Psoas muscle (tissue), 8 donors: ENCODE measurements at places on chromosomes 1 and 21.

DNA sequence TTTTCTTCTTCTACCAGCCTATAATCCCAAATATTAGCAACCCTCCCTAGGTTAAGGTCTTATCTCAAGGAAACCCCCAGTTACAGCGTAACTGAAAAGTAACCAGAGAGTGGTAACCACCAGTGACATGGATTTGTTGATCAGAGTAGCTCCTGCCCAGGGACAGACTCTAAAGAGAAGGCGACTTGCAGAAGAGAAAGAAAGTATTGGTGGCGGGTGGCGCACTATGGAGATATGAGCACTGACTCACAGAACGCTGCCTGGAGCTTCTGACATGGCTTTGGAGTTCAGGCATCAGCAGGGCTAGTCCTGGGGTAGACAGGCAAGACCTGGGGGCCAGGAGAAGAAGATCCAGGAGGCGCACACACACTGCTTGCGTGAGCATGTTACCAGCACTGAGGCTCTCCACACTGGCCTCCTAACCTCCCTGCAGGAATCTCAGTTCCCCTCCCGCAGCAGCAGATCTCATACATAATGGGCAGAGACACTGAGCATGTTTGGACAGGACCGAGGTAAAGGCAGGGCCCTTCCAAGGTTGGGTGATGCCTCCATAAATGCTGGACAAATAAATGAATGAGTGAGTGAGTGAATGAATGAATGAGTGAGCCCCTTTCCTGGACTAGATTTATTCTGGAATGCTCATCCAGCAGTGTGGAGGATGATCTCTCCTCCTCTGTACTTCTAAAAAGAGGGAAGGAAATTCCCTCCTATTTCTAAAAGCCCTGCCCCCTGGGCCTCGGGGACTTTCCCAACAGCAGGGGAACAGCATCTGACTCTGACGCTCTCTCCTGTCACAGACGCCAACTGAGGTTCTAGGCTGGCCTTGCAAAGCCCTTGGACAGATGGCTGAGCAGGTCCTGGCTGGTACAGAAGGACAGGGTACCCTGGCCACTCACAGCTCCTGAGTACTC, 175.5 kb downstream of the CLIC6 start:
- DNase-seq = peak; percentile 78

DNA sequence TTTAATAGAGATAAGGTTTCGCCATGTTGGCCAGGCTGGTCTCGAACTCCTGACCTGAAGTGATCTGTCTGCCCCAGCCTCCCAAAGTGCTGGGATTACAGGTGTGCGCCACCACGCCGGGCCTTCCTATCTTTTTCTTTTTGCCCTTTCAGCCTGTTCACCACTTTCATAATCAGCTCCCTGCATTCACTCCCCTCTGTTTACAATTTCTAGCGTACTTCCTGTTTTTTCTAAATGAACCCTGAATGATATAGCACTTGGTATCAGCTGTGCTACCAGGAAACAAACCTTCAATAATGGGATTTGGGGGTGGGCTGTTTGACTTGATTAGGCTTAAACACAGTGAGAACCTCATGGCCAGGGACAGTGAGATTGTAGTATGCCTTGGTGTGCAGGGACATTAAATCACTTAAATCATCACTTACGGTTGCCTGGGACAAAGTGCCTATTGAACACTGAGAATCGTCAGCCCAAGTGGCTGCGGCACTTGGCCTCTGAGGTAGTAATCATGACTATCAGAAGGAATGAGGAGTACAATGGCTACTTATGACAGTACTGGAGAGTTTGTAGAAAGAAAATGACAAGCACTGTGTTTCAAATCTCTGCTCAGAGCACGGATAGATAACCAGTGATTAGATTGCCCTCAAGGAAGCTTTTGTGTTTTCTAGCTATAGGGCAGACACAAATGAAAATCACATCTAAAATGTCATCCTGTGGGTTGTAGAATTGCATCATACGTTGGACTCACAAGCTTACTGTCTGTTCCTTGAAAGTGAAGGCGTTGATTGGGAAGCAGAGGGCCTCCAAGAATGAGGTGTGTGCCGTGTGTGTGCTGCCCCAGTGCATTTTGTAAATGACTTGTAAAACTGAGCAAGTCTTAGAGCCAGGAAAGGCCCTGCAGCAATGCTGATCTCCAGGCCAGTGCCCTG, 661.8 kb downstream of the MATN1 start:
- no peak for DNase-seq

- DNase-seq = no peak
These were observed 17.0 kb downstream of the KLHDC8A start for GRCh38 chr1:205339717-205340116.

GRCh38 chr1:167620002-167620401, 10.0 kb upstream of the RCSD1 start:
- DNase-seq = no peak

DNA sequence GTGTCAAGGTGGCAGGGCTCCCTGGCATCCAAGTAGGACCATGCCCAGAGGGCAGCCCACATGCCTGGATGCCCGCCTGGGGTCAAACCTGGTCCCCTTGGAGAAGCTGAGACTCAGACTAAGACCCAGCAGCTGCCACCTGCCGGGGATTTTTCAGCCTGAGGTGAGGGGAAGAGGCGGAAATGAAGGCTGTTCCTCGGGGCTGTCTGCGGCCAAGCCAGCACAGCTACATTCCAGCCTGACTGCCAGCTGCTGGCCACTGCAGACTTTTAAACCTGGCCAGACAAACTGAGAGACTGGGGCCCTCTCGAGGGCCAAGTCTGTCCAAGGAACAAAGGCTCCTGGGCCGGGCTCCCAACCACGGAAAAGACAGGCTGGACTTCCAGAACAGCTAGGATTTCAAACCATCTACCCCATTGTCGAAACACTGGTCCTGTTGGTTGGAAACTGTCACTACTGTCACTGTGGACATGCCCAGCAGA, 21.9 kb upstream of the PLEKHG5 start:
- no peak for DNase-seq

DNA sequence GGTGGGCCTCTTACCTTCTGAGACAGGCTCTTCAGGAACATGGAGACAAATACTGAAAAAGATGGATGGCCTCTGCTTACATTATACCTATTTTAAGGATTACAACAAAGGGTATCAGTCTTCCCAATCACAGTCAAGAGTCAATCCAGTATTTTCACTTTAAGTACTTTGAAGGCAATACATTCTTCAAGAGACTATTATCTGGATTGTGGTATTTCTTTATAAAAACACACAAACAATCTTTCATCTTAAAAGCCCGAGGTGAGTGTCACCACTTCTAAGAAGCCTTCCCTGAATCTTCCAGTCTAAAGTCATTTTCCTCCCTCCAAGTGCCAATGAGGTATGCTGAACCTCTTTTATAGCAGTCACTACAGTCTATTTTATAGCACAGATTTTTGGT, 45.3 kb downstream of the WASF2 start:
- DNase-seq = no peak
